ENCODE measurements at places on chromosomes 7 and 10. TPM values are rescaled to one million over a fixed set of nuclear protein-coding genes. Genes with fewer than 3 reads are reported as not detected.

STARD3NL gene
- 36.0 TPM for total RNA-seq

CLDN3 gene
- not detected for total RNA-seq

RNF32 gene
- 0.81 TPM for total RNA-seq

STEAP4 gene
- 10.5 TPM for total RNA-seq

ZC3HAV1L gene
- 16.9 TPM for total RNA-seq

- DNase-seq, result no peak
These were observed 1017.5 kb downstream of the SORCS1 start for GRCh38 chr10:106147021-106147420.

DNA sequence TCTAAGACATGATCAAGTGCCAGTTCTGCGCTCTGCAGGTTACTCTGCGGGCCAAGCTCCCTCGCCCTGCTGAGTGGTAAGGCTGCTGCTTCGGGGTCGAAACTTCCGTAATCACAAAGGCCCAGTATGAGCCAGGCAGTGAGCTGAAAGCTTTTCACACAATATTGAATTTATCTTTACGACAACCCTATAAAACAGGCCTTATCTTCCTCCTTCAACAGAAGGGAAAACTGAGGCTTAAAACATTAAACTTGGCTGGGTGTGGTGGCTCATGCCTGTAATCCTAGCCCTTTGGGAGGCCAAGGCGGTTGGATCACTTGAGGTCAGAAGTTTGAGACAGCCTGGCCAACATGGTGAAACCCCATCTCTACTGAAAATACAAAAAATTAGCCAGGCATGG, 83.3 kb downstream of the FAM107B start:
- no peak for DNase-seq

GRCh38 chr10:3975016-3975415, 190.0 kb upstream of the KLF6 start:
- no peak for DNase-seq

- DNase-seq, result no peak
These were observed 33.6 kb downstream of the THNSL1 start for GRCh38 chr10:25049966-25050365.

- no peak for DNase-seq
These were observed 59.0 kb downstream of the BUB3 start for GRCh38 chr10:123213192-123213591.

DNA sequence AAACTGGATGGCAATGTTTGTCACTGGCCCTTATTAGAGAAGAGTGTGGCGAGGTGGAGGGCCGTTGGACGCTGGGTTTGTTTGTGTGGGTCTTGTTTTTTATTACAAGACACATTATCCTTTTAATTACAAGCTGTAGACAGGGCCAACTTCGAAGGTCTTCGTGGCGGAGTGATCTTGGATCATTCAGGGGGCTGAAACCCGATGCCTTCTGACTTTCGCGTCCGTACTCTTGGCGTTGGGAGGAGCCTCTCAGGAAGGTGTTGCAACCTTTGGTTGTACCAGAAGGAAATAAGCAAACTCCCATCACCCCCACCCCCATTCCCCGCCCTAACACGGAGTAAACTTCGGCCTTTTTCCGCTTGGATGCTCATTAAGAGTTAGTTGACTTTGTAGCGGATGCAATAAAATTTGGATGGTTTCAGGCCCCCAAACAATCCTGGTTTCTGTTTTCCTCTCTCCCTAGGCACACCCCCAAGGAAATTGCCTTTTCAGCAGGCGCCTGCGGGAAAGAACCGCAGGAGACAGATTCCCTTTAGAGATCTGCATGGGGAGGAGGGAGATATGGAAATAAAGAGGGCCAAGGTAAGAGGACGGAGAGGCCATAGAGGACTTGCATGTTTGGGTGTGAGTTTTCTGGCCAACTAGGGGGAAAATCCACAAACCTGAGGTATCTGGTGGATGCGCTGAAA, 294.5 kb upstream of the NFE2L3 start:
- DNase-seq, result peak; percentile 75

- no peak for DNase-seq
These were observed 160.3 kb downstream of the CNTNAP2 start for GRCh38 chr7:146276888-146277287.

GRCh38 chr10:131204406-131205152, 106.9 kb downstream of the TCERG1L start:
- DNase-seq, result no peak

All from sigmoid colon (tissue), 7 donors.